NCI-H1930 (cell line): ENCODE measurements at places on chromosomes 3 and 15.

DNA sequence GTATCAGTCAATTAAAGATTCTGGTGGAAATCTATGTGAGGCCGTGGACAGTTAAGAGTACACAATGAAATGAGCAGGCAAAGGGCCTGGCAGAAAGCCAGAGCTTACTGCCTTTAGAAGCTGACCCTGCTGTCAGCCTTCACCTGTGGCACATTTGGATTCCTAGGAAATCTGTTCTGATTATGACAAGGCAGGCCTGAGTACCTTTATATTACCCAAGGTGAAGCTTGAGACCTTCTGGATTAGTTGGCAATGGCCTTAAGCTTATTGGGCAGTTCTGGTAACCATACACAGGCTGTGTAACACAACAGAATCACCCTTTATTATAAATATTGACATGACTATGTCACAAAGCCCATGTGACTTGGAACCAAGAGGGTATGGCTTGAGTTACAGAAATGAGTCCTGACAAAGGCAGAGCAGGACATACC is 43.2 kb downstream of the NBEAL2 start:
- no peak for DNase-seq

GRCh38 chr3:36852071-36852470 is 87.7 kb upstream of the DCLK3 start:
- no peak for DNase-seq

DNA sequence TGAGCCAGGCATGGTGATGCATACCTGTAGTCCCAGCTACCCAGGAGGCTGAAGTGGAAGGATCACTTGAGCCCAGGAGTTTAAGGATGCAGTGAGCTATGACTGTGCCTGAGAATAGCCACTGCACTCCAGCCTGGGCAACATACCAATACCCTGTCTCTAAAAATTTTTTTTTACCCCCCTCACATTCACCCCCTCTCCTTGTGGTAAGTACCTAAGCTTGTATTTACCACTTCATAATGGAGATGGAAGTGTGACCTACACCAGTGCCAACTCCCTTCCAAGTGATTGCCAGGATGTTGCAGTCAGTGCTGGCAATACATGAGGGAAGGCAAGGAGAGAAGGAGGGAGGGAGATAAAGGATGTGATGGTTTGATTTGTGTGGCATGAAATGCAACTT is 84.2 kb downstream of the LRRC28 start:
- no peak for DNase-seq

DNA sequence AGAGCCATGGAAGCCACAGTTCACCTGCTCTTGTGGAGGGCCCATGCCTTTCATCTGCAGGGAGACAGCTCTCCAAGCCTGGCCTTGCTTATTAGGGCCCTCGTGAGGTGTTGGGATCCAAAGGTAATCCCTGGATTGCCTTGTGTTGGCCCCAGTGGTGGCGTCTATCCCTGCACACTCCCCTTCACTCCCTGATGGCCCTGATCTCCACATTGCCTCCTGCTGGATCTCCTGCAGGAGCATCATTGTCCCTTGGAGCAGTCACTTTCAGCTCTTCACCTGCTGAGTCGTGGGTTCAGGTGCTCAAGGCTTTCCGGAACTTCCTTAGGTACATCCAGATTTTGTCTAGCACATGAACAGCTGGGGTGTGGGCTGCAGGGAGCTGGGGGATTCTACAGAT is 7.0 kb downstream of the PPCDC start:
- DNase-seq = no peak

DNA sequence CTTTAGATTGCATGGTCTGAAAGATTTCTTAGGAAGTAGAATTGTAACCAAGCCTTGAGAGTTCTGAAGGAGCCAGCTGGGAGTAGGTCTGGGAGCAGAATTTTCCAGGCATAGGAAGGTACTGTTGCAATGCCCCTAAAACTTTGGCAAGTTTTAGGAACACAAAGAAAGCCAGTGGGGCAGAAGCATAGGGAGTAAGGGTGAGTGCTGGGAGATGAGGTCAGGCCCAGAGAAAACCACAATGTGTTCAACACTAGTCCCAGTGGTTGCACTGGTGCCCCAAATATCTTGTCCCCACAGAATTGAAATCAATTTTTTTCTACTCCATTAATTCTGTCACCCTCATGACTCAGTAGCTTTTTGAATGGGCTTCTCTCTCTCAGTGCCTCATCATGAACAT is 120.7 kb upstream of the GALNT15 start:
- no peak for DNase-seq

DNA sequence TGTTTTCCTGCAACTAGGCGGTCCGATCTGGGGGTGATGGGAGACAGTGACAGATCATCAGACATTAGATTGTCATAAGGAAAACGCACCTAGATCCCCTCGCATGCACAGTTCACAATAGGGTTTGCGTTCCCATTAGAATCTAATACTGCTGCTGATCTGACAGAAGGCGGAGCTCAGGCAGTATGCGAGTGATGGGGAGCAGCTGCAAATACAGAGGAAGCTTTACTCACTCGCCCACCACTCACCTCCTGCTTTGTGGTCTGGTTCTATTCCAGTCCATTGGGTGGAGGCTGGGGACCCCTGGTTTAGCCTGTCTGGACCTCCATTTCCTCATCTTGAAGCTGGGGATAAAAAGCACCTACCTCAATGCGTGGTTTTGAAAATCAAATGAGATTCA is 437.5 kb upstream of the PROK2 start:
- DNase-seq = no peak

DNA sequence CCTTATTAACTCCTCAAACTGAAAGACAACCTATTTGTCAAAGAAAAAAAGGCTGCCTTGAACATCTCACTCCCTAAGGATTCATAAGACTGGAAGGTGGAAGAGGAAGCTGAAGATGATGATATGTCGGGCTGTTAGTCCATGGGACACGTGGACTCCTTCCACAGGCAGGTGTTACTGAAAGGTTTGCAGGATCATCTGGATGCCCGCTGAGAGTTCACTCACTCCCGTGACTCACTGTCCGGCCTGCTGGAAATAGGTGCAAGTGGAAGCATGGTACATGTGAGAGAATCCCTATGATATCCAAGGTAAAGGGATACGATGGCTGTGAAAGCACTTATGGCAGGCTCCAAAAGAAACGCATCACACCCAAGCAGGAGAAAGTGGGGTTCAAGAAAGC is 33.3 kb upstream of the FBN1 start:
- DNase-seq = no peak

DNA sequence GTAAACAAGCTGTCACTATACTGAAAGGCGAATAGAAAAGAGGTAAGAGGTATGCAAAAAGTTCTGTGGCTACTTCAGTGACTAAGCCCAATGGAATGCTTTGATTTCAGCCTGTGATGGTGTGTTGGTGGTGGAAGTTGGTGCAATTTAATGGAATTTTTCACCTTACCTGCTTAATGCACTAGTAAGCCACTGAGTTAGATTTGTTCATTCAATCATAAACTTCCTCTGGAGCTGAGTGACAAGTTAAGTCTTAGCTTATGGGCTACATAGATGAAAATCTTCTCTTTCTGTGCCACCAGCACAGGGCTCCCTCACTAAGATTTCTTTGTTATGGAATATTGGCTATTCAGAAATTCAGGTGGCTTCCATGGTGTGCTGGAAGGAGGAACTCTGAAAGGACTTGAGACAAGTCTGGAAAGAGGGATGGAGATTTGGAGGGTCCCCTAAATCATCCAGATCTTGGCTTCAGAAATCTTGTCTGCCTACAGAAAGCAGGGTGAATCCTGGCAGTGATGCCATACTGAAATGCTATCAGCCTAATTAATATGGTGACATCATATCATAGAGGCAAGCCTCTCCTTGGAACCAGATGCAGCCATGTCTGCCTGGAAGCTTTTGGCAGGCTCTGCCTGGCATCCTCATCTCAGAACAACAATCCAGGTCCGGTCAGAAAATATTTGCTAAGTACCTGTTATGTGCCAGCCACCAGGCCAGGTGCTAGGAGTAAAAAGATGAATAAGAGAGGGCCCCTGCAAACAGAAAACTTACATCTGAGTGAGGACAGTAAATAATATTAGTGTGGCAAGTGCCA is 8.1 kb upstream of the GAP43 start:
- DNase-seq = no peak

GRCh38 chr3:175018946-175019727 is 160.0 kb downstream of the NAALADL2 start:
- no peak for DNase-seq

GRCh38 chr3:106328224-106328623 is 459.4 kb upstream of the CBLB start:
- DNase-seq = no peak

DNA sequence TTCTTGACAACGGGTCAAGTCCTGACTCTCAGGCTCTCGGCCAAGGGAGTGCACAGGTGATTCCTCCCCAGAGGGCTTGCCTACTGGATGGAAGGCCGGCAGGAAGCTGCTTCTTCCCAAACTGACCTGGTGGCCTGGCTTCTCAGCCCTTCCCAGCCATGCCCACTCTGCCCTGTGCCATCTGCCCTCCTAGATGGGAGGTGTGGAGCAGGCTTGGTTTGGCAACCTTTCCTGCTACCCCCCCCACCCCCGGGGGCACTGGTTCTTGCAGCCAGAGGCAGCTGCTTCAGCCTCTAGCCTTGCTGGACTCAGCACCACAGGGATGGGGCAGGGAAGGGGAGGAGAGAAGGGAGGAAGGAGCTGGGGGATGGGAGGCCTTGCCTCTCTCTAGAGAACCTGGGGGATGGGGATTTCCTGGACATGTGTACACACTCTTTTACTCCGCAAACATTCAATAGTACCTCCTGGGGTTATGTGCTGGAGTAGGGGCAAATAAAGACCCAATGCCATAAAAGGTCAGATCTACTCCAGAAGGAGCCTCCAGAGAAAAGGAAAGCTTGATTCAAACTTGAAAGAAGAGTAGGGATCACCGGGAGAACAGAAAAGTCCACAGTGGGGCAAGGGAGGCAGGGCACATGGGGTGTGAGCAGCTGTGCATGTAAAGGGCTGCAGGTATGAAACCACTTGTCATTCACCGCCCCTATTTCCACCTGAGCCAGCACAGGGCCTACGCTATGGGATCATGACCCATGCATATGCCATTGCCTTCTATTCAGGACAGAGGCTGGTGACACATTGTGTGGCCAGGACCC is 4.2 kb upstream of the DAPK2 start:
- DNase-seq = no peak

DNA sequence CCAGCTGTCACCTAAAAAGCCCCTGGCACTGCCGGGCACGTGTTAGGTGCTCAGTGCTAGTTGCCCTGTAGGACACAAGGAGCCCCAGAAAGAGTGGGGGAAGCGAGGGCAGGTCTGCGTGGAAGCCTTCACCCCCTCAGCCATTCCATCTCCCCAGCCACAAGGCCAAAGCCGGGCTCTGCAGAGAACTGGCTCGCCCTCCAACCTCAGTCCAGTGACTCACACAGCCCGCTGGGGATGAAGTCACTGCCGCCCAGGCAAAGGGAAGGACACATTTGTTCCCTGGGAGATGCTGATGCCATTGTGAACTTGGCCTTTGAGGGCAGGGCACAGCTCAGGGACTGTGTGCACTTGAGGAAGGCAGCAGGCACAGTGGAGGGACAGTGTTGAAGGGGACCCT is 48.1 kb downstream of the IQSEC1 start:
- DNase-seq = no peak

DNA sequence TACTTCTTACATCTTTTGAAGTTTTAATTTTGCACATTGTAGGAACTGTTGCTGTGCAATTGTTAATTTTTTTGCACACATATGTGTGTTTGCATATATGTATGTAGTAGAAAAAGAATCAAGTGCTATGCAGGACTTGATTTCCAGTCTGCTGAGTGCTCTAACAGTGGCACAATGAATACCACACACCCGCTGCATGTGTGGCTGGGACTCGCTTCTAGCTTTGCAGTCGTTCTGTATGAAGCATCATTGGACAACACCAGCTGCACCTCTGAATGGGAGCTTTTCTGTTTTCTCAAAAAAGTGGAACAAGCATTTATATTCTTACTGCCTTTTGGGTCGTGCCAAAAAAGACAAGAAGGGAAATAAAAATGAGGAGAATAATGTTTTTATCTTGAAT is 564.7 kb downstream of the FOXP1 start:
- no peak for DNase-seq

- DNase-seq = no peak
Measured at GRCh38 chr15:81029414-81030300, 28.9 kb downstream of the TLNRD1 start.

GRCh38 chr3:143226678-143227291 is 107.2 kb downstream of the CHST2 start:
- DNase-seq = no peak

- DNase-seq = peak; percentile 11
Measured at GRCh38 chr3:128095222-128095703, 28.3 kb downstream of the RUVBL1 start.

GRCh38 chr3:133475245-133476010 is 75.6 kb downstream of the BFSP2 start:
- no peak for DNase-seq

- no peak for DNase-seq
Measured at GRCh38 chr3:20637729-20638128, 451.7 kb upstream of the SGO1 start.

GRCh38 chr3:51270559-51270958 is 114.5 kb upstream of the MANF start:
- DNase-seq = no peak

DNA sequence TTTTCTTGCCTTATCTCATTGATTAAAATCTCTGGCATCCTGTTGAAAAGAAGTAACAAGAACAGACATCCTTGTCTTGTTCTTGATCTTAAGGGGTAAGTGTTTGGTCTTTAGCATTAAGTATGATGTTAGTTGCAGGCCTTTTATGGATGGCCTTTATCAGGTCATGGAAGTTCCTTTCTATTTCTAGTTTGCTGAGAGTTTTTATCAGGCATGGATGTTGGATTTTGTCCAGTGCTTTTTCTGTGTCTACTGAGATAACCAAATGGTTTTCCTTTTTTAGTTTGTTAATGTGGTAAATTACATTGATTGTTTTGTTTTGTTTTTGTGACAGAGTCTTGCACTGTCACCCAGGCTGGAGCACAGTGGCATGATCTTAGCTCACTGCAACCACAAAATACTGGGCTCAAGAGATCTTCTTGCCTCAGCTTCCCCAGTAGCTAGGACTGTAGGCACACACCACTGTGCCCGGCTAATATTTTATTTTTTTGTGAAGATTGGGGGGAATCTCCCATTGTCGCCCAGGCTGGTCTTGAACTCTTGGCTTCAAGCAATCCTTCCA is 26.3 kb downstream of the MRAS start:
- no peak for DNase-seq

DNA sequence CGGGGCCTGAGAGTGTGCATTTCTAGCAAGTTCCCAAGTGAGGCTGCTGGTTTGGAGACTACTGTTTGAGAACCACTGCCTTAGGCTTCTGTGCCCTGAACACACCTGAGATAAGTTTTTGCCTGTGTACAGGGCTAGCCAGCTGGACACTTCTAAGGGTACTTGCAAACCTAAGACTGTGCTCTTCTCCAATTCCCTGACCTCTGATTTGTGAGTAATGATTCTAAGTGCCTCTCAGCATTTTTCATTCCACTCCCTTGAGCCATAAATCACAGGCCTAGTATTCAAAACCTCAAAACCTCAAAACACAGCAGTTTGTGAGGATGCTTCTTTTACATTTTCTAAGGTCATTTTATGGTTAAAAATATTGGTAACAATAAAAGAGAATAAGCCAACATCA is 148.4 kb downstream of the CHST2 start:
- no peak for DNase-seq

- DNase-seq = no peak
Measured at GRCh38 chr3:33006081-33006480, 54.6 kb downstream of the CCR4 start.

- DNase-seq = no peak
Measured at GRCh38 chr15:70767667-70768066, 4.3 kb upstream of the UACA start.
